Activated CD4-positive, alpha-beta T cell treated with anti-CD3 and anti-CD28 coated beads, Interleukin-2, amount 10 ng/mL, durations not matched to agents 7 days and 5 days (primary cell): ENCODE measurements at places on chromosomes 1 and 21. TPM values are rescaled to one million over a fixed set of nuclear protein-coding genes. Genes with fewer than 3 reads are reported as not detected.
A peak's percentile ranks its signal among the peaks of the same experiment; 100 is the strongest.

- H3K4me3 ChIP-seq: no peak overlapping the region
- peaks cover 8% of the 10 kb centered on the region for H3K4me1 ChIP-seq
- H3K27ac ChIP-seq: no peak overlapping the region
- peaks cover 10% of the 10 kb centered on the region for H3K27me3 ChIP-seq
- DNase-seq: no peak
Observed at GRCh38 chr1:204980840-204981405, 62.1 kb upstream of the CNTN2 start.

DNA sequence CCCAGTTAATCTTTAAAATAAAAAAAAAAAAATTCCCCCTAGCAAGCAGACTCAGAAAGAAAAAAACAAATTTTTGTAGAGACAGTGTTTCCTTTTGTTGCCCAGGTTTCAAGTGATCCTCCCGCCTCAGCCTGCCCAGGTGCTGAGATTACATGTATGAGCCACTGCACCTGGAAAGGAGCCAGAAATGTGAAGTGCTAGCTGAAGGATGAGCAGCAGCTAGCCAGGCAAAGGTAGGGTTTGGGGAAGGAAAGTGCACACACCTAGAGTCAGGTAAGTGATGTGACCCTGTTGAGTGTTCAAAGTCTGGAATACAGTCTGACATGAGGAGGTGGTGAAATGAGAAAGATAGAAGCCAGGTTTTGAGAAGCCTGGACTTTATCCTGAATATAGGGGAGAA, 1.7 kb downstream of the AKR1A1 start:
- peaks cover 29% of the 10 kb centered on the region for H3K4me1 ChIP-seq
- peaks cover 17% of the 10 kb centered on the region for H3K36me3 ChIP-seq
- peak overlapping the region; percentile 16 for H3K27ac ChIP-seq
- DNase-seq: no peak

Gene ATAD3C
- total RNA-seq: 0.69 TPM

- no peaks in the 10 kb centered on the region for H3K27me3 ChIP-seq
- H3K36me3 ChIP-seq: no peaks in the 10 kb centered on the region
- no peaks in the 10 kb centered on the region for H3K4me1 ChIP-seq
- no peak overlapping the region for H3K4me3 ChIP-seq
- no peak for DNase-seq
Observed at GRCh38 chr1:230851291-230851691, 17.0 kb downstream of the C1orf198 start.

GRCh38 chr1:201219481-201220387, 29.1 kb downstream of the IGFN1 start:
- no peak overlapping the region for H3K27ac ChIP-seq
- no peaks in the 10 kb centered on the region for H3K4me1 ChIP-seq
- no peak overlapping the region for H3K4me3 ChIP-seq
- DNase-seq: no peak
